ENCODE measurements at places on chromosomes 4 and X.
A peak's percentile ranks its signal among the peaks of the same experiment; 100 is the strongest.

DNA sequence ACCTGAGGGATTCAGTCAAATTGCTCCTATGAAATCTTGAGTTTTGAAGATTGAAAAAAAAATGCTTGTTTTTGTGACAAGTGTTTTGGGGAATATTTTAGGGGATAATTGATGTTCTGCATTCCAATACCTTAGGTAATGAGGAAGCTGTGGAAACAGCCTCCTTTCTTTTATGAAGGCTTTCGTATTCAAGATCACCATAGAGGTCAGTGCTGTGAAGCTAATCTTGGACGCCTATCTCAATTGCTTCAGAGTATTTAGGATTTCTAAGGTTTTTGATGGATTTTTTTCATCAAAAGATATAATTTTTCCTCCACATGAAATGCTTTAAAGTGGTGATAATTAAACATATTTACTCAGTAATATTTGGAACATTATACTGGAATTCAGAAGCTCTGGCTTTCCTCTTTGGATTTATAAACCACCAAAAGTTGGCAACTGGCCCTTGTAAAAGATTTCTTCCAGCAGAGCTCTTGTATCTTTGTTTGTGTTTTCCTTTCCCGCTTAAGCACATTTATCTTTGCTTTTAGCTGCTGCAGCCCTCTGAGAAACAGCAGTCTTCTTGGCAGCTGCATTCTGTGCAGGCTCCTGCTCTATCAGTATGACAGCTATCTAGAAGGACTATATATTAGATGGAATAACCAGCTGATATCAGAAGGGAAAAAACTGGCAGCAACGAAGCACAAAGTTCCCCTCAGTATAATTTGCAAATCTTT, 63.7 kb downstream of the HMGB2 start:
- DNase-seq, result no peak

GRCh38 chr4:39976945-39977488, 694 bp downstream of the PDS5A start:
- DNase-seq, result peak; percentile 46

- DNase-seq, result no peak
Measured at GRCh38 chr4:125016892-125017299, 297.9 kb upstream of the FAT4 start.

DNA sequence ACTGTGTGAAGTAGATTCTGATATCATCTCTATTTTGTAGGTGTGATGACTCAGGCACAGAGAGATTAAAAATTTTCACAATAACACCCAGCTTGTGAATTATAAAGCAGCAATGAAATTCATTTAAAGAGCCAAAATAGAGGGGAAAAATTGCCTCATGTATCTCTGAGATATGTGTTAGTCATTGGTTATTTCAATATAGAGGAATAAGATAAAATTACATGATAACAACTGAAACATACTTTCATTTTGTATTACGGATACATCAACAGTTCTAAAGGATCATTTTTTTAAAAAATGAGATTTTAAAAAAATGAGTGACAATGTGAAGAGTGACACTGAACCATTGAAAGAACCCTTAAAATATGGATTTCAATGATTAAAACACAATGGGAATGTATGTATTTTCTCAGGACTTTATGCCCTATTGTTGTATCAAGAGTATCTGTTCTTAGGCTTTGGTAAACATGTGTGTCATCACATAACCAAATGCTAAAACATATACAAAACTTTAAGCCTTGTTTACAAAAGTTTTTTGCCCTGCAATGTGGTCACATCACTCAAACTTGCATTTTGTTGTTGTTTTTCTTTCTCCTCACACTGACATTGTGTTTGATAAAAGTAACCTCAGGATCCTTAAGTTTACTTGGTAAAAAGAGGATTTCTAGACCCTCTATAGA, 221.3 kb downstream of the ANTXR2 start:
- no peak for DNase-seq

- no peak for DNase-seq
Measured at GRCh38 chr4:189870511-189871234, 70.0 kb upstream of the FRG1 start.

- DNase-seq, result no peak
Measured at GRCh38 chrX:125757794-125758564, 408.1 kb downstream of the DCAF12L2 start.

All from stimulated activated CD4-positive, alpha-beta T cell treated with anti-CD3 and anti-CD28 coated beads, Interleukin-1b, Interleukin-23, amount 100 ng/mL, for 4 hours (primary cell).